ENCODE measurements at places on chromosomes 2 and 18.

DNA sequence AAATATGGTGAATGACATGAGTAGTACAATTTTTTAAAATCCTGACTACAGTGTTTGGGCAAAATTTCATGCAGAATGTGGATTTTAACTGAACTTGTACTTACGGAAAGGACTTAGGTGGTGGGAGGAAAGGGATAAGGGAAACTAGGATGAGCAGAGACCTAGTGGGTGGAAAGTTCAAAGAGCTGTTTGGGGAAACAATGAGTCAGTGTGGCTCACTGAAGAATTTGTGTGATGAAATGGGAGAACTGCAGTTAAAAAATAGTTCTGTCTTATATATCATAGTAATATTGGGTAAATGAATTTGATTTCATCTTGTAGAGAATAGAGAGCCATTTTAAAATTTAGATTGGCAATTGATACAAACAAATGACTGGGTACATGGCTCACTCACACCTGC is 220.1 kb upstream of the CTAGE1 start:
- no peak for DNase-seq

GRCh38 chr2:145015561-145015960 is 495.6 kb upstream of the ZEB2 start:
- no peak for DNase-seq

GRCh38 chr2:78870343-78870967 is 155.0 kb upstream of the REG3G start:
- no peak for DNase-seq

- DNase-seq, result no peak
Observed at GRCh38 chr2:10584242-10584753, 105.5 kb downstream of the NOL10 start.

GRCh38 chr2:211881449-211881848 is 657.2 kb downstream of the ERBB4 start:
- DNase-seq, result no peak

GRCh38 chr2:25324905-25325592 is 16.7 kb downstream of the DNMT3A start:
- no peak for DNase-seq

- no peak for DNase-seq
Observed at GRCh38 chr2:145927131-145927950, 1407.4 kb upstream of the ZEB2 start.

- DNase-seq, result no peak
Observed at GRCh38 chr2:234203135-234203984, 152.9 kb downstream of the SPP2 start.

DNA sequence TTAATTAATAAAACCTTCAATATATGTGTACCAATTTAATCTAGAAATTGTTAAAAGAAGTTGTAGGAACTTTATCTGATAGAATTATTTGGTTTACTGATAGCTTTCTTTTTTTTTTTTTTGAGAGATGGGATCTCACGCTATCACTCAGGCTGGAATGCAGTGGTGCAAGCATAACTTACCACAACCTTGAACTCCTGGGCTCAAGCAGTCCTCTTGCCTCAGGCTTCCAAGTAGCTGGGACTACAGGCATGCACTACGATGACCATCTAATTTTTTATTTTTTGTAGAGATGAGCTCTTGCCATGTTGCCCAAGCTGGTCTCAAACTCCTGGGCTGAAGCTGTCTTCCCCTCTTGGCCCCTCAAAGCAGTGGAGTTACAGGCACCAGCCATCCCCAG is 66.8 kb downstream of the CCDC138 start:
- DNase-seq, result no peak
